Left ventricle myocardium superior (tissue), 1 donor: ENCODE measurements at places on chromosomes 3 and 15.
A peak's percentile ranks its signal among the peaks of the same experiment; 100 is the strongest.

- DNase-seq, result peak; percentile 92
Observed at GRCh38 chr3:126654571-126655383, at the start of gene TXNRD3. Gene TXNRD3 (minus strand): TSS chr3:126655124.

GRCh38 chr15:70234256-70234905 is 136.7 kb upstream of the TLE3 start:
- no peak for DNase-seq

DNA sequence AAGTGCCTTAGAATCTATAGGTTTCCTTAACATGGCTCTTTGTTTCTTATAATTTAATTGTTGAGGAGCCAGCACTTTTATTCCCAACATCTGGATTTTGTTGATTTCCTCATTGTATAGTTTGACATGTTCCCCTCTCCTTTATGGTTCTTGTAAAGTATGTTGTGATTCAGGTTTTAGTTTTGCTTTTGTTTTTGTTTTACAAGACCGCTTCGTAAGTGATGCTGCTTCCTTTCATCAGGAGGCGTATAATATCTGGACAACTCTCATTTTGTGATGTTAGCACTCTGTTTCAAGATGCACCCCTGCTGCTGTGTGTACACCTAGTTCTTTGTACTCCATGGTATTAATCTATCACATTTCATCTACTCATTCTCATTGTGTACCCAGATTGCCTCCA is 48.7 kb downstream of the SLC49A4 start:
- no peak for DNase-seq

- no peak for DNase-seq
Observed at GRCh38 chr3:129549805-129550204, 6.8 kb downstream of the H1-8 start.
